ENCODE measurements at places on chromosomes 5 and 9.

DNA sequence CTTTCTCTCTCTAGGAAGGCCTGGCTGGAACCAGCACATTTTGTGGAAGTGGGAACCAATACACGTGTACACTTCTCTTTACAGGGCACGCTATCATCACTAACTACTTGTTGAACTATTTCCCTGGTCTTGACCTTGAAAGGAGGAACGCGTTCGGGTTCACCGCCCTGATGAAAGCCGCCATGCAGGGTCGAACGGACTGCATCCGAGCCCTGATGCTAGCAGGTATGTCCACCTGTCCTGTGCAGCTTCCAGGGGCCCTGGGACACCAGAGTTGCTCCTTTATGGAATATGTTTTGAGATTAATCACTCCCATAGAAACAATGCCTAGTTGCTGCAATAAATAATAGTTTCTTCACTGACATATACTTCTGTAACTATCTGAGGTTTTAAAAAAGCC lies 74.1 kb downstream of the ANKRD33B start:
- no peak for DNase-seq

- no peak for DNase-seq
These were observed 49.0 kb downstream of the C5orf15 start for GRCh38 chr5:133919148-133920136.

DNA sequence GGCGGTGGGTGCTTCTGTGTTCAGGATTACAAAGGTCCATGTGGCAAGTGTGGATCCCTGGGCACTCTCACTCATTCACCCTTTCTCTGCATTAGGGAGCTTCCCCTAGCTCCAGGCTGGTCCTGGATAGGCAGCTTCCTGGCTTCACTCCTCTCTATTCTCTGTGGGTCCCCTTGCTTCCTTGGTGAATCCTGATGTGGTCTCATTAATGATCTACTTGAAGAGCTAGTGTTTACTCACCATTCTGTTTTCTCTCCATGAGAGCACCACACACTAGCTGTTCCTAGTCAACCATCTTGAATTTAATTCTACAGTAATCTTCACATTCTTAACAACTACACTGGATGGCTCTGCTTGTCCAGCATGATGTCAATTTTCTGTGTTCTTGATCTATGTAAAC lies 90.0 kb upstream of the PLPPR1 start:
- DNase-seq: no peak

- DNase-seq: no peak
These were observed 25.2 kb upstream of the PLAC8L1 start for GRCh38 chr5:146130440-146131045.

DNA sequence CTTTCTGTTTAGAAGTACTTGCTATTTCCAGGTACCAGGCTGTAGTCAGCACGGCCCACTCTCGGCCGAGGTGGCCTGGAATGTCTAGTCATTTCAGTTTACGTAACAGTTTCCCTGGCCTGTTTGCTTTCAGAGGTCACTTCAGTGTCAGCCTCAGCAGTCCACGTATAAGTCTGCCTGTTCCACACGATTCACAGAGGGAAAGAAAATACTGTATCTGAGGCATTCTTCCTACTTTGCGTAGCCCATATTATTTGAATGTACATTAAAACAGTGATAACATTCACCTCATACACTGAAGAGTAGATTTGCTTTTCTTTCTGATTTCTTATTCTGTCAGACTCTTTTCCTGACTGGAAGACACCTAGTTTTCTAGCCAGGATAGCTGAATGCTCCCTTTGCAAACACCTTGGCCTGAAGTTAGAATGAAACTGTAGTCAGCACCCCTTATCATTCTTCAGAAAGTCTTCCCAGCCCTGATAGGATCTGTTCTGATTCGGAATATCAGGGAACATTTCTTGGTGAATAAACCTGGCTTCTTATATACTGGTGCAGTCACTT lies 140.9 kb downstream of the AOPEP start:
- no peak for DNase-seq

DNA sequence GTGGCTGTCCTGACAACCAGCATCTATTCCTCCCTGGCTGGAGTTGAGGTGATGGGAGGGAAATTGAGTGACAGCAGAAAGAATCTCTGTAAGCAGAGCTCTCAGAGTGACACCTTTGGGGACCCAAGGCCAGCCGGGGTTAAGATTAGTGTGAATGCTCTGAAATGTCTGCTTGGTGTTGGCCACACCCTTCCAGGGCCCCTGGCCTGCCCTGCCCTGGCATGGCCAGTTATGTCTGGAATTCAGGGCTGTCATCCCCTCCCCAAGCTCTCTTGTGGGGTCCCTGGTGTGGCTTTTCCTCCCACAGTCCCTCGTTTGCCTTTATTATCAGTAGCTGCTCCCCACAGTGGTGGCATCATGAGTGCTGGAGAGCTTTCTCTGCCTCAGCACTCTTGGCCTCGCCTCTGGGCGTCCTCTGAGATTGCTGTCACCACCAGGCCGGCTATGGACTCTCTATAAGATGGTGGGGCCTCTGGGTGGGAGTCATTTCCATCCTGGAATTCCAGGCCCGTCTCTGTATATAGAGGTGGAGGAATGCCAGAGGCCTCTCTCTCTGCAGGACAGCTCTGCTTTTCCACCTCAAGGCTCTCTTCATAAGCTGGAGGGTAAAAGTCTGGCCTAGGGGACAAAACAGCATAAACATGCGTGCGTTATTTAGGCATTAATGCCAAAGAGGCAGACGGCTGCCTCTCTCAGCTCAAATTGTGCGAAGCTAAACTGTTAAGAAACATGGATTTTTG lies 3.6 kb downstream of the TMEM252 start:
- DNase-seq: no peak

DNA sequence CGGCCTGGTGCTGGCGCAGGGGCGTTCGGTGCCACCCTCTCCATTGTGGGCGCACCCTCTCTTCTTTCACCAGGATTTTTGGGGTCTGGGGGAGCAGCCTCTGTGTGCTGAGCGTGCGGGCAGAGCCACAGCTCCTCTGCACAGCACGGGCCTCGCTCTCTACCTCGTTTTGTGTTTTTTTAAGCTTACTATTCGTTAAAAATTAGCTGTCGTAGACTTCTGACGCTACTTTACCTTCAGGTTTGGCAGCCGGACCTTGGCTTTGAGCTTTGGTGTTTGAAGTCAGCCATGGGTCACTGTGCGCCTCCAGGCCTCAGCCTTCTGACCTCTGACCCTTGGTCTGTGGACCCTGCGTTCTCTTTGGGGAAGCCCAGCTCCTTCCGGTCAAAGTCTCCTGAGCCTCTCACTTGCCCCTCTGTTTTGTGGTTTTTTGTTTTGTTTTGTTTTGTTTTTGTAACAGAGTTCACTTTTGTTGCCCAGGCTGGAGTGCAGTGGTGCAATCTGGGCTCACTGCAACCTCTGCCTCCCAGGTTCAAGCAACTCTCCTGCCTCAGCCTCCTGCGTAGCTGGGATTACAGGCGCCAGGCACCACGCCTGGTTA lies 88.2 kb upstream of the CACNA1B start:
- DNase-seq: no peak

DNA sequence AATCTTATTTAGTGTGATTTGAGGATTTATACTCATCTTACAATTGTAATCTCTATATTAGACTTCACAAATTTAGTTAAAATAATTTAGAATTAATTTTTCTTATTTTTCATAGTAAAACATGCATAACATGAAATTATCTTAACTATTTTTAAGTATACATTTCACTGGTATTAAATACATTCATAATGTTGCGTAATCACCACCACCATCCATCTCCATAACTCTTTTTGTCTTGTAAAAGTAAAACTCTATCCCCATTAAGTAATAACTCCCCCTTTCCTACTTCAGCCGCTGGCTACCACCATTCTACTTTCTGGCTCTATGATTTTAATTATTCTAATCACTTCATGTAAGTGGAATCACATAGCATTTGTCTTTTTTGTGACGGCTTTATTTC lies 193.4 kb downstream of the SH3GL2 start:
- no peak for DNase-seq

GRCh38 chr5:122319897-122320296 lies 7.9 kb downstream of the SNCAIP start:
- DNase-seq: no peak

GRCh38 chr5:123438244-123438643 lies 15.0 kb upstream of the CEP120 start:
- DNase-seq: no peak

DNA sequence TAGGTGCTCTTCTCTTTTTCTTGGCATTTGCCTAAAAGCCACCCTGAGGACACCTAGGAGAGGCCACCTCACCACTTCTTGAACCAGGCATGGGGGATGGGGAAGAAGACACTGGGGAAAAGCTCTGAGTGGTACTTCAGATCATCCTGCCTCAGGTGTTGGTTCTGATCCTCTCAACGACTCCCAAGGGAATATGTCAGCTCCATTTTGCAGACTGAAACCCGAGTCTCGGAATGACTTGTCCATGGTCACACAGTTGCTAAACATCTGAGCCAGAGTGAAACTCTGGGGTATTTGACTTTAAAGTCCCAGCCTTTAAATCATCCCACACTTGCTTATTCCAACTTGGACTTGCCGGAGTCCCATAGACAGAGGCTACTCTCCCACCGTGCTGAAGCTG lies 120.6 kb upstream of the GABRP start:
- no peak for DNase-seq

- no peak for DNase-seq
These were observed 33.6 kb downstream of the ERMP1 start for GRCh38 chr9:5799314-5799713.

- no peak for DNase-seq
These were observed 15.9 kb downstream of the EXD3 start for GRCh38 chr9:137406876-137407589.

- no peak for DNase-seq
These were observed 205.2 kb downstream of the CSNK1G3 start for GRCh38 chr5:123717139-123717538.
